ENCODE measurements at places on chromosomes 13 and 19.

- H3K27me3 ChIP-seq: no peaks in the 10 kb centered on the region
- H3K4me3 ChIP-seq: no peak overlapping the region
- no peaks in the 10 kb centered on the region for H3K36me3 ChIP-seq
- no peak for DNase-seq
- peaks cover 2% of the 10 kb centered on the region for H3K4me1 ChIP-seq
These were observed 1.6 kb downstream of the DIAPH3 start for GRCh38 chr13:60162096-60162495.

DNA sequence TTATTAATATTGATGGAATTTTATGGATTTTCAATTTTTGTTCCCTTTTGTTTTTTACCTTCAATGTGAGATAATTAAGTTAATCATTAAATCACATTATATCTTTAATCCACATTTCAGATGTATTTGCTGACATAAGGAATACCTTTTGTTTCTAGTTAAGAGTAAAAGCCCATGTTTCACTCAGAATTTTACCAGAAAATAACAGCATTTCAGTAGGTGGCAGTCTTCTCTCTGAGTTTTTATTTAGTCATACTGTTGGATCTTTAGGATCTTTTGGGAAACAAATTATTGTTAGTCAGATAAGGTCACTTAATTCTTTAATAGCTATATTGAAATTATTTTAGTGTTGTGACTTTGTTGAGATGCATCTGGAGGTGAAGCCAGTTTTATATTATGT lies 67.9 kb downstream of the NDFIP2 start:
- peaks cover 5% of the 10 kb centered on the region for H3K4me1 ChIP-seq
- H3K36me3 ChIP-seq: no peaks in the 10 kb centered on the region

DNA sequence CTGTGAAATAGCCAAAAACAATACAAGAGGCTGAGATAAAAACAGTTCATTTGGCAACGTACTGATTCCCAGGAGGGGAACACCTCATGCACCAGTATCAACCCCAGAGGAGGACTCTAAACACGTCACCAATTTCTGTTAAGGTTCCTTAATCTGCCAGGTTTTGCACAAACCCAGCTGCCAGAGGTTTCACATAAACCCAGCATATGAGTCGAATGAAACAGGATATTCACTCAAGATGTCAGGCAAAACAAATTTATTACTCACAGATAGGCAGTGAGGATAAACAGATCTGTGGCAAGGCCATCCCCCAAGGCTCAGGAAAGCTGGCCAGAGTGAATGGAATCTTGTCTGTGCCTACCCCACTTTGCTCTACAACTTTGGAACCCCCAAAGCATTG lies 210.9 kb downstream of the GPC5 start:
- peak; percentile 4 for DNase-seq
- no peaks in the 10 kb centered on the region for H3K27me3 ChIP-seq
- H3K36me3 ChIP-seq: no peaks in the 10 kb centered on the region

- peaks cover 6% of the 10 kb centered on the region for H3K4me1 ChIP-seq
- H3K27ac ChIP-seq: no peak overlapping the region
- H3K27me3 ChIP-seq: peaks cover 7% of the 10 kb centered on the region
- peak; percentile 73 for DNase-seq
- no peaks in the 10 kb centered on the region for H3K36me3 ChIP-seq
These were observed 8.9 kb upstream of the CCDC9 start for GRCh38 chr19:47247308-47247990.

- peak overlapping the region; percentile 27 for H3K4me3 ChIP-seq
- H3K36me3 ChIP-seq: no peaks in the 10 kb centered on the region
- no peak for DNase-seq
These were observed 29.1 kb downstream of the NFIX start for GRCh38 chr19:13024126-13024950.

DNA sequence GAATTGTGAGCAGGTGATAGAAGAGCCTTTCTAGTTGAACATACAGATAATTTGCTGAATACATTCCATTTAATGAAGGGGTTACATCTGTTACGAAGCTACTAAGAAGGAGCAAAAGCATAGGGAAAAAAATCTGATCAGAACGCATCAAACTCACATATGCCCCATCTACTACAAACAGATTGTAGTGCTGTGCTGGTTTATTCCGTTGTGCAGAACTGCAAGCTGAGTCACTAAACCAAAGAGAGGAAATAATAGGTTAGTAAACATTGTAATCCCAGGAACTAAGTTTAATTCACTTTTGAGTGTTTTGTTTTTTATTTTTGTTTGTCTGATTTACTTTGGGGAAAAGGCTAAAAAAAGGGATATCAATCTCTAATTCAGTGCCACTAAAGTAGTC lies 136.3 kb downstream of the CDK8 start:
- no peak overlapping the region for H3K27ac ChIP-seq
- DNase-seq: no peak
- no peaks in the 10 kb centered on the region for H3K27me3 ChIP-seq
- H3K36me3 ChIP-seq: peaks cover 3% of the 10 kb centered on the region
- no peak overlapping the region for H3K4me3 ChIP-seq
- no peaks in the 10 kb centered on the region for H3K4me1 ChIP-seq

DNA sequence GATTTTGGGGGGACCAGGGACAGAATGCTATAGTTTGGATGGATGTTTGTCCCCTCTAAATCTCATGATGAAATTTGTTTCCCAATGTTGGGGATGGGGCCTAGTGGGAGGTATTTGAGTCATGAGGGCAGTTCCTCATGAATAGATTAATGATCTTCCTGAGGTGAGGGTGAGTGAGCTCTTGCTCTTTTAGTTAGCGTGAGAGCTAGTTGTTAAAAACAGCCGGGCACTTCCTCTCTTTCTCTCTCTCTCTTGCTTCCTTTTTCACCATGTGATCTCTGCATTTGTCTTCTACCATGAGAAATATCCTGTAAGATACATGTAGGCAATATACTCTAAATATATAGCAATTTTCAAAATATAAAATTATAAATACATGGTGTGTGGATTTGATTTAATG lies 290.8 kb upstream of the PCDH9 start:
- no peaks in the 10 kb centered on the region for H3K27me3 ChIP-seq
- H3K4me1 ChIP-seq: no peaks in the 10 kb centered on the region
- H3K36me3 ChIP-seq: no peaks in the 10 kb centered on the region

GRCh38 chr19:1560286-1560882 lies 7.7 kb downstream of the MEX3D start:
- no peaks in the 10 kb centered on the region for H3K27me3 ChIP-seq
- no peak overlapping the region for H3K4me3 ChIP-seq
- no peak overlapping the region for H3K27ac ChIP-seq
- H3K36me3 ChIP-seq: peaks cover 6% of the 10 kb centered on the region
- DNase-seq: no peak
- H3K4me1 ChIP-seq: no peaks in the 10 kb centered on the region

GRCh38 chr19:4557971-4558941 lies 1.2 kb downstream of the SEMA6B start:
- no peaks in the 10 kb centered on the region for H3K4me1 ChIP-seq
- H3K27me3 ChIP-seq: no peaks in the 10 kb centered on the region
- H3K4me3 ChIP-seq: peak overlapping the region; percentile 43
- H3K27ac ChIP-seq: no peak overlapping the region

DNA sequence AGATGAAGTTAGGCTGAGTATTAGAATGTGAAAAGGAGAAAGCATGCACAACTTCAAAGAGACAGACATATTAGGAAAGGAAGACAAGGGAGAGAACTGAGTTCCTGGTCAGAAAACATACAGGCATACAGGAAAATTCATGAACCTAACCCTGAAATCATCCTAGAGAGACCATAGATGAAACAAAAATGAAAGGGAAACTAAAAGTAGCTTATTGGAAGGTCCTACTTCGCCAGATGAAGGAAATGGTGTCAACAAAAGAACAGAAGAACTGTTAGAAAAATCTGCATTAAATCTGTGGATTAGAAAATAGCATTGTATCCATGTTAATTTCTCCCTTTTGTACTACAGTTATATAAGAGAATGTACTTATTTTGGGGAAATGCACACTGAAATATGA lies 169.0 kb upstream of the UFM1 start:
- no peak overlapping the region for H3K4me3 ChIP-seq
- H3K36me3 ChIP-seq: no peaks in the 10 kb centered on the region
- no peak for DNase-seq
- no peaks in the 10 kb centered on the region for H3K4me1 ChIP-seq
- no peak overlapping the region for H3K27ac ChIP-seq
- H3K27me3 ChIP-seq: no peaks in the 10 kb centered on the region

GRCh38 chr13:21556051-21556450 lies 47.9 kb downstream of the MICU2 start:
- no peak overlapping the region for H3K4me3 ChIP-seq
- no peak for DNase-seq
- no peaks in the 10 kb centered on the region for H3K27me3 ChIP-seq
- peaks cover 2% of the 10 kb centered on the region for H3K36me3 ChIP-seq

- H3K36me3 ChIP-seq: no peaks in the 10 kb centered on the region
- H3K27me3 ChIP-seq: no peaks in the 10 kb centered on the region
- DNase-seq: no peak
- H3K4me3 ChIP-seq: no peak overlapping the region
These were observed 316.2 kb downstream of the MTUS2 start for GRCh38 chr13:29136341-29136740.

- peak overlapping the region; percentile 82 for H3K4me3 ChIP-seq
- H3K4me1 ChIP-seq: peaks cover 23% of the 10 kb centered on the region
- H3K36me3 ChIP-seq: no peaks in the 10 kb centered on the region
- peak; percentile 39 for DNase-seq
- H3K27ac ChIP-seq: peak overlapping the region; percentile 90
These were observed 800 bp downstream of the ETFB start for GRCh38 chr19:51365211-51365964.

GRCh38 chr13:44394658-44395057 lies 21.0 kb downstream of the SERP2 start:
- no peak overlapping the region for H3K27ac ChIP-seq
- H3K36me3 ChIP-seq: no peaks in the 10 kb centered on the region
- DNase-seq: no peak
- no peaks in the 10 kb centered on the region for H3K4me1 ChIP-seq
- no peak overlapping the region for H3K4me3 ChIP-seq

- no peaks in the 10 kb centered on the region for H3K27me3 ChIP-seq
- H3K27ac ChIP-seq: no peak overlapping the region
- peaks cover 4% of the 10 kb centered on the region for H3K4me1 ChIP-seq
These were observed 24.1 kb downstream of the SLC25A30 start for GRCh38 chr13:45393941-45394570.

GRCh38 chr19:57227502-57227901 lies 3.3 kb upstream of the AURKC start:
- H3K27me3 ChIP-seq: no peaks in the 10 kb centered on the region
- no peaks in the 10 kb centered on the region for H3K36me3 ChIP-seq
- H3K27ac ChIP-seq: no peak overlapping the region
- H3K4me1 ChIP-seq: no peaks in the 10 kb centered on the region

- H3K36me3 ChIP-seq: no peaks in the 10 kb centered on the region
- no peaks in the 10 kb centered on the region for H3K4me1 ChIP-seq
- DNase-seq: no peak
- H3K27ac ChIP-seq: no peak overlapping the region
- H3K4me3 ChIP-seq: no peak overlapping the region
These were observed 122.8 kb downstream of the OXGR1 start for GRCh38 chr13:96871469-96871868.

DNA sequence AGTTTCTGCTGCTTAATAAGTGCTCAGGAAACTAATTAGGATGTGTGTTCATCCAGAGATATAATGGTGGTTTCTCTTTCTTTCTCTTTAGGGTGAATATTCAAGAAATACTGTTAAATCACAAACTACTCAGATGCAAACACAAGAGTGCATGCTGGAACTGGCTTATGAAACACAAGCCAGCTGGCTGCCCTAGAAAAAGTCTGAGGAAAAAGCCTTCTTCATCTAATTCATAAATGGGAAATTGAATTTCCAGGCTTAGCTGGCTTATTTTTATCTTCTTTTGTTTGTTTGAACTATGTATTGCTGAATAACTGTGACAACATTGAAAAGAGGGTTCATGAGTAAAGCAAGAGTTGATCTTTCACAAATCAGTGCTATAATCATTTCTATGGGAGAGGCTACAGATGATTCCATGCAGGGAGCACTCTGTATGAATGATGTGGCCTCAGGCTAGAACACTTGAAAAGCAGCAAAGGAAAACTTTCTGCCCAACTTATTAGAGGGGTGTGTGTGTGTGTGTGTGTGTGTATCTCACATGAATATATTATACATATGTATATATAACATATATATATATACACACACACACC lies 69.8 kb upstream of the SCEL start:
- no peak overlapping the region for H3K27ac ChIP-seq
- DNase-seq: no peak
- no peaks in the 10 kb centered on the region for H3K4me1 ChIP-seq
- no peaks in the 10 kb centered on the region for H3K27me3 ChIP-seq
- no peaks in the 10 kb centered on the region for H3K36me3 ChIP-seq

- H3K27me3 ChIP-seq: no peaks in the 10 kb centered on the region
- no peaks in the 10 kb centered on the region for H3K4me1 ChIP-seq
- H3K36me3 ChIP-seq: peaks cover 19% of the 10 kb centered on the region
- no peak overlapping the region for H3K4me3 ChIP-seq
- DNase-seq: no peak
- H3K27ac ChIP-seq: no peak overlapping the region
These were observed 24.6 kb upstream of the ZNF431 start for GRCh38 chr19:21117041-21117907.

- no peaks in the 10 kb centered on the region for H3K27me3 ChIP-seq
- no peaks in the 10 kb centered on the region for H3K36me3 ChIP-seq
- H3K4me1 ChIP-seq: no peaks in the 10 kb centered on the region
- no peak overlapping the region for H3K4me3 ChIP-seq
- no peak for DNase-seq
- no peak overlapping the region for H3K27ac ChIP-seq
These were observed 86.5 kb upstream of the UBL3 start for GRCh38 chr13:29936956-29937355.

DNA sequence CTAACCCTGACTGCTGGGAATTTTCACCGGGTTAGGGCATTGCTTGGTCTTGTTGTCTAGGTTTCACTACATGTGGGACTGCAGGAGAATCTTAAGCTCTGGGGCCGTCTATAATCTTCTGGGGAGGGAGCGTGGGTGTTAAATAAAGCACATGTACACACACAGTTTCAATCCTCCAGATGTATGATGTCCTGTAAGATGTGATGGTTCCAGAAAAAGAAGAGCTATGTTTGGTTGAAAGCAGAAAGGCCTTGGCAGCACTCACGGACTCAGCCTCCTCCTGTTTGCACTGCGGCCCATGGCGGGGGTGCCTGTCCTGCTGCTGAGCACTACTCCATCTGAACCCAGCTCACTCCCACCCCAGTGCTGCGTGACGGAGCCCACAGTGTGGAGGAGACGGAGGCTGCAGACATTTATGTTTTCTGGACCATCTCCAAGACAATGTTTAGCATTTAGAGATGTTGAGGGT lies 343.5 kb downstream of the TEX29 start:
- H3K4me3 ChIP-seq: no peak overlapping the region
- no peaks in the 10 kb centered on the region for H3K36me3 ChIP-seq
- no peaks in the 10 kb centered on the region for H3K4me1 ChIP-seq
- no peak overlapping the region for H3K27ac ChIP-seq

All from lung (tissue), 17 donors.